ENCODE measurements at places on chromosomes 1 and 21. TPM values are rescaled to one million over a fixed set of nuclear protein-coding genes. Genes with fewer than 3 reads are reported as not detected.

DNA sequence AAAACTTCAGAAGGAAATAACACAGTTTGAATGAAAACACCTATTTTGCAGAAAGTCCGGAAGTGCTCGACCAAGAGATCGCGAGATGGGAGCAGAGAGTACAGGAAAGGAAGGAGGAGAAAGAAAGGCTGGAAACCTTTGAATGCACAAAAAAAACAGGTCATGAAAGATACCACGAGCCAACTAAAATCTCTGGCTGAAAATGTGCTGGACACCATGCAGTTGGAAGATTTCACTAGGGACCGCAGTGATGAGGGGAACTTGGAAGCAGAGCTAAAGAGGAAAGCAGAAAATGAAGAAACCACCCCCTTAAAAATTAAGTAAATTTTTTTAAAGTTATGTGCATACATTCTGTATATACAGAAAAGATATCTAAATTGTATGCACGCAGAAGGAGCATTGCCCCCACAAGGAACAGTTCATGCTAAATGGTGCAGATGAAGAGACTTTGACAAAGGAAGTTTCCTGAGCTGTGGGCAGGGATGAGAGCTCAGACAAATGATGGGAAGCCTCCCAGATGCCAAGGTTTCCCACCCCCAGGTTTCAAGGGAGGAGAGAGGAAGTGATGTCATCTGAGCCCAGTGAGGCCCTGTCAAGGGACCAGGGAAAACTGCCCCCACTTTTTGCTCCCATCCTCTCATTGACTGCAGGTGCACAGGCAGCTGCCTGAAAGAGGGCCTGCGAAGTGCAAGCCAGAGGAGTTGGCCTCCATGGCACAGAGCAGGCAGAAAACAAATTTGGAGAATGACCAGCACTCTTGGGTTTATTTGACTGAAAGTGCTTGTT is 52.5 kb downstream of the ETS2 start:
- H3K27ac ChIP-seq: no peak overlapping the region
- no peak overlapping the region for H3K4me3 ChIP-seq

GRCh38 chr1:15215116-15215515 is 31.9 kb upstream of the FHAD1 start:
- no peaks in the 10 kb centered on the region for H3K27me3 ChIP-seq
- H3K4me1 ChIP-seq: 0 out of 2 replicates have a peak, but pooled peaks cover under 1% of the 10 kb centered on the region
- no peak overlapping the region for H3K27ac ChIP-seq
- DNase-seq: no peak
- no peak overlapping the region for H3K4me3 ChIP-seq
- H3K36me3 ChIP-seq: peaks cover 13% of the 10 kb centered on the region

GRCh38 chr1:31222176-31222575 is 17.5 kb downstream of the NKAIN1 start:
- no peak for DNase-seq
- no peaks in the 10 kb centered on the region for H3K36me3 ChIP-seq
- peaks cover 17% of the 10 kb centered on the region for H3K27me3 ChIP-seq
- no peak overlapping the region for H3K27ac ChIP-seq
- peaks cover 13% of the 10 kb centered on the region for H3K4me1 ChIP-seq

DNA sequence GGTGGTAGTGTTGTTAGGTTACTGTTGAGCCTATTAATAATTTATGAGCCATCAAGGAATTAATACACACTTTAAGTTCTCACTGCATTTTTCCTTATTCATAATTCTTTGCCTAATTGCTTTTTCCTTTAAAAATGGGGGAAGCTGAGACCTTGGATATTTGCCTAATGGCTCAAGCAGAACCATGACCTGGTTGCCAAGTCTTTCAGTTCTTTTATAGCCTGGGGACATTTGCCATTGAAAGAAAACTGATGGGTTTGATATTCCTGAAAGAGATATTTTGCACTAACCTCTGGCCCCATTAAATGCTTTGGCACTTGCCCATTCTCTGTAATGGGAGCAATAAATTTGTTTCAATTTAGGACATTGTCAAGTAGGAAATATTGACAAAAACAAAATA is 18.5 kb upstream of the LRRC53 start:
- no peak overlapping the region for H3K27ac ChIP-seq
- H3K36me3 ChIP-seq: no peaks in the 10 kb centered on the region
- no peaks in the 10 kb centered on the region for H3K4me1 ChIP-seq
- no peak overlapping the region for H3K4me3 ChIP-seq
- DNase-seq: no peak
- no peaks in the 10 kb centered on the region for H3K27me3 ChIP-seq

The CAMSAP2 gene
- 8.2 TPM for total RNA-seq

The KNCN gene
- not detected for total RNA-seq
